ENCODE measurements at places on chromosomes 2 and 18. TPM values are rescaled to one million over a fixed set of nuclear protein-coding genes. Genes with fewer than 3 reads are reported as not detected.

GRCh38 chr2:149690825-149691224 lies 103.2 kb upstream of the MMADHC start:
- no peaks in the 10 kb centered on the region for H3K4me1 ChIP-seq
- no peaks in the 10 kb centered on the region for H3K27me3 ChIP-seq
- no peak overlapping the region for H3K27ac ChIP-seq
- H3K4me3 ChIP-seq: no peak overlapping the region
- no peaks in the 10 kb centered on the region for H3K36me3 ChIP-seq

- H3K27me3 ChIP-seq: no peaks in the 10 kb centered on the region
- H3K4me3 ChIP-seq: no peak overlapping the region
- H3K4me1 ChIP-seq: peaks cover 57% of the 10 kb centered on the region
- peaks cover 26% of the 10 kb centered on the region for H3K36me3 ChIP-seq
- no peak for DNase-seq
Measured at GRCh38 chr2:189298038-189298437, 118.5 kb upstream of the COL5A2 start.

DNA sequence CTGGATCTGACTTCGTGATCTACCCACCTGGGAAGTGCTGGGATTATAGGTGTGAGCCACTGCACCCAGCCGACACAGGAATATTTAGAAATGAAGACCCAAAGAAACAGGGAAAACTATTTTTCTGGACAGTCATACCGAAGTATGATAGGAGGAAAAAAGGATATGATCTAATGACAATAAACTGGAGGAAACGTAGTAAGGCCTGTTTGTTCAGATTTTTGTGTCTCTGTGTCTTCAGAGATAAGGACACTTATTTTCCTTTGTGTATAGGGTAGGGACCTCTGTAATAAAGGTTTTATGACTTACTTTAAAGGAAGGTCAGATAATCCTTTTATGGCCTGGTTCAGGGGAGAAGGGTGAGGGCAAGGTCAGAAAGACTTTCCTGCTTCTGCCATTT lies 55.9 kb downstream of the GTF2A1L start:
- H3K27ac ChIP-seq: no peak overlapping the region
- H3K4me3 ChIP-seq: no peak overlapping the region
- no peak for DNase-seq
- peaks cover 6% of the 10 kb centered on the region for H3K27me3 ChIP-seq

- no peak overlapping the region for H3K27ac ChIP-seq
- no peak for DNase-seq
- no peaks in the 10 kb centered on the region for H3K4me1 ChIP-seq
- H3K36me3 ChIP-seq: no peaks in the 10 kb centered on the region
- no peak overlapping the region for H3K4me3 ChIP-seq
Measured at GRCh38 chr2:127143841-127144782, 37.2 kb upstream of the BIN1 start.

DNA sequence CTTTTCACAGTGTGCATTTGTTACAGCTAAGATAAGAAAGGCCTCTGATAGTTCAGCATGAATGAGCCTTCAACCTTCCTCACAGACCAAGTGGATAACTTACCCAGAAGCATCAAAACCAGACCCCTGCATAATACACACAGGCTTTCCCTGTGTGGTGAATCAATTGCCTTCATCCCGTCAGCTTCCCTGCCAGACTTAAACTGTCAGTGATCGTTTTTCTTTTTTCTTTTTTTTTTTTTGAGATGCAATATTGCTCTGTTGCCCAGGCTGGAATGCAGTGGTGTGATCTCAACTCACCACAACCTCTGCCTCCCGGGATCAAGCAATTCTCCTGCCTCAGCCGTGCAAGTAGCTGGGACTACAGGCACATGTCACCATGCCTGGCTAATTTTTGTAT lies 20.5 kb upstream of the SLC35F5 start:
- H3K4me3 ChIP-seq: no peak overlapping the region
- H3K36me3 ChIP-seq: no peaks in the 10 kb centered on the region
- DNase-seq: no peak
- H3K27ac ChIP-seq: no peak overlapping the region
- peaks cover 5% of the 10 kb centered on the region for H3K4me1 ChIP-seq

DNA sequence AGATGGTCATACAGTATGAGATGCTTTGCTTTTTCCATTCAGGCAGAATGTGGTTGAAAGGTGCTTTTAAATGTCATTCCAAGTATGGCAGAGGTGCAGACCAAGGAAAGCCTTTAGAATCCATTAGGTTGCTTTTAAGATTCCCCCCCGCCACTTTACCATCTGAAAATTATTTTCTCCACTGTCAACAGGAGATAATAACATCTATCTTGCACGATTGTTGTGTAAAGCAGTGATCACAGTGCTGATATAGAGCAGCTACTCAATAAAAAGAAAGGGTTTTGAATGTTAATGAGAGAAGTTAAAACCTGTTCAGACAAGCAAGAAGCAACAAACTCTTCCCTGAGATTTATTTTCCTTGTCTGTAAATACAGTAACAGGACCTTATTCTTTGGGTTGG lies 372.5 kb upstream of the GCFC2 start:
- H3K4me3 ChIP-seq: no peak overlapping the region
- no peak overlapping the region for H3K27ac ChIP-seq
- H3K27me3 ChIP-seq: no peaks in the 10 kb centered on the region
- no peak for DNase-seq

GRCh38 chr18:40367576-40367975 lies 1587.5 kb upstream of the PIK3C3 start:
- H3K36me3 ChIP-seq: no peaks in the 10 kb centered on the region
- no peak overlapping the region for H3K27ac ChIP-seq
- H3K4me1 ChIP-seq: no peaks in the 10 kb centered on the region
- DNase-seq: no peak
- no peaks in the 10 kb centered on the region for H3K27me3 ChIP-seq

- no peak overlapping the region for H3K4me3 ChIP-seq
- DNase-seq: no peak
- H3K27ac ChIP-seq: no peak overlapping the region
- peaks cover 14% of the 10 kb centered on the region for H3K4me1 ChIP-seq
- H3K27me3 ChIP-seq: no peaks in the 10 kb centered on the region
Measured at GRCh38 chr2:69805887-69806286, 23.6 kb upstream of the GMCL1 start.

DNA sequence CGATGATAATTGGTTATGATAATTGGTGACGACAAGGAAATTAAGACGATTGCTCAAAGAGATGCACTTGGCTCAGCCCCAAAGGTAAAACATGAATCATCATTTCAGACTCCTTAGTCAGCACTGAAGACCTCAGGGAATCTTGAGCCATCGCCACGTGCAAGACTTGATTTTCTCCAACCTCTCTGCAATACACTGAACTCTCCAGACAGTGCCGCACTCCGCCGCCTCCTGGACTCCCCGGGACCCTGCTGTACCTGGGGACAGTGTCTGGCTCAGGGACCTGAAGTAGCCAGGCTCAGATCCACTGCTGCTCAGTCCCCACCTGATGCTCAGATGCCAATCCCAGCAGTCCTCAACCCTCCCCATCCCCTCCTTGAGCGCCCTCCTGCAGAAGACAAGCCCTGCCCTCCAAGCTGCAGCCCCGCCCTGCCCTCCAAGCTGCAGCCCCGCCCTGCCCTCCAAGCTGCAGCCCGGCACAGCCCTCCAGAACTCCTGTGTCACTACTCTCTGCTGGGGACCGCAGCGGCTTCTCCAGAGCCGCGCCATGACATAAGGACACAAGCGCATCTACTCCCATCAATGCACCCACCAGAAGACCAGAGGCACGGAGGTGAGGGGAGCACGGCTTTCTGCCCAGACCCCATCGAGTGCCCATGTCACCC lies 1.1 kb downstream of the TMEM18 start:
- H3K36me3 ChIP-seq: peaks cover 16% of the 10 kb centered on the region
- peak overlapping the region; percentile 95 for H3K4me3 ChIP-seq
- no peaks in the 10 kb centered on the region for H3K27me3 ChIP-seq
- DNase-seq: no peak
- H3K4me1 ChIP-seq: peaks cover 29% of the 10 kb centered on the region

DNA sequence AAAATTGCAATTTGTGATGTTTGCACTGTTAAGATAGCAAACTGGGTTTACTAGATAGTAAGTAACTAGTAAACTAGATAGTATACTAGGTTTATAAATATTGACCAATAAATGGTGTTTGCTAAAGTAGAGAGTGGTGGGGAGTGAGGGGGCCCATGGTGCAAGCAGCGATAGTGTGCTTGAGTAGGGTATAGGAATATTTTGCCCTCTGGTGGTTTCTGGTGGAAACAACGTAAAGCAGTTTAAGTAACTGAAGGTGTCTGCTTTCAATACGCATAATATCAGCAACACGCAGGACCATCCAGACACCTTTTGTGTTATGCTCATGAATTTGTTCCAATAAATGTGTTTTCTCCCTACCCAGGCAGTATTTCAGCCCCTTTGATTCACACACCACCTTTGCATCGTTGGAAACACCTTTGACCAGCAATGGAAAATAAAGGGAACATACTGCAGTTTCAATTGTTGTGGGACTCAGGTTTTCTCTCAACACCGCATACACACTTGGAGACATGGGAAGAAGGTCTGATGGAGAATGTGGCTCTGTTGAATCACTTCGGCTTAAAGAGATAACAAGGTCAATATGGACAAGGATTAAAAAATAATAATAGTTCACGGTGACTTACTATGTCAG lies 16.7 kb upstream of the STAT1 start:
- H3K4me3 ChIP-seq: peak overlapping the region; percentile 40
- H3K27me3 ChIP-seq: no peaks in the 10 kb centered on the region
- peaks cover 43% of the 10 kb centered on the region for H3K4me1 ChIP-seq
- H3K36me3 ChIP-seq: peaks cover 57% of the 10 kb centered on the region

- no peak overlapping the region for H3K4me3 ChIP-seq
- no peak overlapping the region for H3K27ac ChIP-seq
- no peak for DNase-seq
- H3K36me3 ChIP-seq: no peaks in the 10 kb centered on the region
- H3K27me3 ChIP-seq: no peaks in the 10 kb centered on the region
Measured at GRCh38 chr2:54194761-54195750, 61.0 kb downstream of the TSPYL6 start.

The ZC3H8 gene
- total RNA-seq: 15.7 TPM

The SAP130 gene
- total RNA-seq: 37.8 TPM

The USP34 gene
- 109 TPM for total RNA-seq

The CBLN2 gene
- total RNA-seq: not detected

The SLC16A14 gene
- total RNA-seq: 0.65 TPM

The GULP1 gene
- not detected for total RNA-seq

Data from activated naive CD8-positive, alpha-beta T cell treated with anti-CD3 and anti-CD28 coated beads, Interleukin-2, amount 10 ng/mL, durations not matched to agents 7 days and 5 days (primary cell).